ENCODE measurements at places on chromosomes 11 and 22.

- H3K4me1 ChIP-seq = peaks cover 94% of the 10 kb centered on the region
- DNase-seq = no peak
- H3K4me3 ChIP-seq = peak overlapping the region; percentile 36
Observed at GRCh38 chr11:114131461-114131864, 72.0 kb downstream of the ZBTB16 start.

DNA sequence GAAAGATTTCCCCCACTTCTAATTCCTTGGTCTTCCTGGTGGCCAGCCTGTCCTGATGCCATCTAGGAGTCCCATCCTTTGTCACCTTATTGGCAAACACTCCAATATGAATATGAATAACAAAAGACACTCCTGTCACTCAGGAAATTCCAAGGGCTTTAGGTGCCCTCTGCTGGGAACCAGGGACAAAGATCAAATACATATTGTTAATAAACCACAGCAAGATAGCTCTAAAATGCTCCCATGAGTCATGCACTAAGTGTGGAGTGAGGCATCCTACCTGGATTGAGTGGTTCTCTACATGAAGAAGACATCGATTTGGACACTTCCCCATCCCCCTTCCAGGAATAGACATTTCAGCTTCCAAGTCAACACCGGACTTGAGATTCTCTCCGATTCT, 823.6 kb downstream of the TBC1D22A start:
- no peak overlapping the region for H3K27ac ChIP-seq
- no peak overlapping the region for H3K4me3 ChIP-seq
- H3K36me3 ChIP-seq = no peaks in the 10 kb centered on the region
- H3K4me1 ChIP-seq = no peaks in the 10 kb centered on the region
- H3K27me3 ChIP-seq = no peaks in the 10 kb centered on the region

DNA sequence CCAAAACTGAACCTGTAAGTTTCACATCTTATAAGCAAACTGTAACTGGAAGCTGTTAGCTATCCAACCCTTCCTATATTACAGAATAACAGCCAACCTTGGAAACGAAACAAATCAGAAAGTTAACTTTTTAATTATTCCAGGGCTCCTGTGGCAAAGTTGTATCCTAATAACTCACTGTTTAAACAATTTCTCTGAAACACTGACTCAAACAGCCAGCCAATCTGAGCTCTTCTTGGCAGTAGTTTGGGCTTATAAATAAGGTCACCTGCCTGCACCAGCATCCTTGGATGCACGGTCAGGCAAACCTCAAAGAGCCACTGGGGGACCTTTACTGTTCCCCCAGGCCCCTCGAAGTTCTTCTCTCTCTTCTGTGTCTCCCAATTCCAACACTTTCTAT, 5.0 kb downstream of the CELSR1 start:
- no peaks in the 10 kb centered on the region for H3K27me3 ChIP-seq
- H3K36me3 ChIP-seq = no peaks in the 10 kb centered on the region
- H3K4me1 ChIP-seq = no peaks in the 10 kb centered on the region
- no peak overlapping the region for H3K4me3 ChIP-seq
- H3K27ac ChIP-seq = no peak overlapping the region
- no peak for DNase-seq

GRCh38 chr11:64246871-64247728, at the start of gene PPP1R14B:
PPP1R14B (minus strand) TSS chr11:64246943; CDS start chr11:64246673, 270 bp downstream.
- peak within 1 kb of the TSS; percentile 79 for H3K4me3 ChIP-seq
- no peak for DNase-seq
- peak within 1 kb of the TSS; percentile 80 for H3K27ac ChIP-seq
- peaks cover 13% of the 10 kb centered on the region for H3K36me3 ChIP-seq

- no peak overlapping the region for H3K4me3 ChIP-seq
- H3K27me3 ChIP-seq = no peaks in the 10 kb centered on the region
- no peaks in the 10 kb centered on the region for H3K36me3 ChIP-seq
- no peaks in the 10 kb centered on the region for H3K4me1 ChIP-seq
- DNase-seq = no peak
Observed at GRCh38 chr11:7473717-7474116, 11.6 kb upstream of the OLFML1 start.

GRCh38 chr11:86800076-86800959, at the start of gene PRSS23:
PRSS23 (plus strand) TSS chr11:86800542; CDS start chr11:86807644, 7,102 bp downstream.
- no peaks in the 10 kb centered on the region for H3K4me1 ChIP-seq
- no peaks in the 10 kb centered on the region for H3K27me3 ChIP-seq
- H3K27ac ChIP-seq = peak within 1 kb of the TSS; percentile 76
- DNase-seq = peak; percentile 82

- no peaks in the 10 kb centered on the region for H3K4me1 ChIP-seq
- no peaks in the 10 kb centered on the region for H3K27me3 ChIP-seq
- no peak overlapping the region for H3K27ac ChIP-seq
- no peaks in the 10 kb centered on the region for H3K36me3 ChIP-seq
Observed at GRCh38 chr11:29119707-29120618, 896.9 kb downstream of the KCNA4 start.

- H3K36me3 ChIP-seq = no peaks in the 10 kb centered on the region
- no peaks in the 10 kb centered on the region for H3K27me3 ChIP-seq
- H3K4me3 ChIP-seq = no peak overlapping the region
- no peaks in the 10 kb centered on the region for H3K4me1 ChIP-seq
Observed at GRCh38 chr11:99117603-99118002, 96.9 kb downstream of the CNTN5 start.

DNA sequence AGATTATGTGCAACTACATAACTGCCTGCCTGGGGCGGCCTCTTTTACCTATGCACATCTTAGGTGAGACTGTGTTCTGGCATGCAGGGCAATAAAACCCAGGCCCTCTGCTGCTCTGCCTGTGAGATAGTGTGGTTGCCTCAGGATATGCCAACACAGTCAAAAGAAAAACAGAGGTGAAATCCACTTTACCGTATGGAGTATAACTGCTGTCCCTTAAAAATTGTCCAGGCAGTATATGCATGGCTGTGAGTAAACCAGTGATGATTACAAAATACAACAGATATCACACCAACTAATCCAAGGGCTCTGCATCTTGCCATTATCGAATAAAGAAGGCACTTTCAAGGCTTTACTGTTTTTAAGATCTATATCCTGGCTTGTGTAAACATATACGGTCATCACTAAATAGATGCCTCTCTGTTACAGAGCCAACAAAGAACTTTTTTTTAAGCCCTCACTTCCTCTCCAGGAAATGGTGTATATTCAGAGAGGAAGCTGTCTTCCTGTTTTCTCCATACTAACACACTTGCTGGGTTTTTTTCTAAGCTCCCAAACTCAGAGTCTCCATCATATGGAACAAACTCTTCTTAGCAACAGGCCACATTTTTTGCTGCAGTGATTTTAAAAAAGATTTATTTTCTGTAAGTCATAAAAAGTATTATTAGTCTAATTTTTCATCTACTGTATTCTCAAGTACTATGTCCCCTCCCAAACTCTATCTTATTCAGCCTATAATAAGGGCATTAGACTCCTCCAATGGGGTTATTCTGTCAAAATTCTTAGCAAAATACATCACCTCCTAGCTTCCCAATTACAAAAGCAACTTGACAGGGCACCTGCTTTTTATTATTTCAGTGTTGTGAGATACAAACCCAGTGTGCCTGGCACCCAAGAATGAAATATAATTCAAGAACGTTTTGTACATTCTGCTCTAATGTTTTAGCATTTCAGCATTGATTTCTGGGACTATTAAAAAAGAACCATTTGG, 135.2 kb downstream of the MAML2 start:
- peaks cover 30% of the 10 kb centered on the region for H3K4me1 ChIP-seq
- DNase-seq = no peak
- H3K27ac ChIP-seq = no peak overlapping the region
- no peaks in the 10 kb centered on the region for H3K36me3 ChIP-seq
- no peak overlapping the region for H3K4me3 ChIP-seq

- DNase-seq = no peak
- no peaks in the 10 kb centered on the region for H3K27me3 ChIP-seq
- H3K36me3 ChIP-seq = no peaks in the 10 kb centered on the region
- no peaks in the 10 kb centered on the region for H3K4me1 ChIP-seq
- H3K4me3 ChIP-seq = no peak overlapping the region
- no peak overlapping the region for H3K27ac ChIP-seq
Observed at GRCh38 chr11:134063991-134064747, 4.7 kb upstream of the JAM3 start.

GRCh38 chr11:68118706-68119448, 2.3 kb downstream of the CHKA start:
- peaks cover 2% of the 10 kb centered on the region for H3K4me1 ChIP-seq
- peak overlapping the region; percentile 21 for H3K27ac ChIP-seq
- no peaks in the 10 kb centered on the region for H3K36me3 ChIP-seq
- no peak for DNase-seq
- H3K4me3 ChIP-seq = peak overlapping the region; percentile 83

DNA sequence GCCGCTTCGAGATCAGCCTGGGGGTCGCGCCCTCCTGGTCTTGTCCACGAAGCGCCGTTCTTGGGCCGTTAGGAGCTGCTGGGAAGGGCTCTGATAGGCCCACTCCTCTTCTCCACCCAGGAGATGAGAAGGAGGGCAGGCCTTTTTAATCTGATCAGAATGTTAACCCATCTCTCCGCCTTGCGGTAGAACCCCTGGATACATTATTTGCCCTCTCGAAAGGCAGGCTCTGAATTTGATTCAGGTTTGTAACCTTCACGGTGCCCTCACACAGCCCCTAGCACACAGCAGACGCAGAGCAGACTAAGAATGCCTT, at the start of gene CCDC83:
CCDC83 (plus strand) TSS at position 43 of the 316 bp plus-strand sequence. CDS start 9,741 bp downstream, outside the sequence.
- no peaks in the 10 kb centered on the region for H3K36me3 ChIP-seq
- no peak for DNase-seq
- peak within 1 kb of the TSS; percentile 77 for H3K4me3 ChIP-seq
- H3K27me3 ChIP-seq = no peaks in the 10 kb centered on the region
- no peaks in the 10 kb centered on the region for H3K4me1 ChIP-seq

DNA sequence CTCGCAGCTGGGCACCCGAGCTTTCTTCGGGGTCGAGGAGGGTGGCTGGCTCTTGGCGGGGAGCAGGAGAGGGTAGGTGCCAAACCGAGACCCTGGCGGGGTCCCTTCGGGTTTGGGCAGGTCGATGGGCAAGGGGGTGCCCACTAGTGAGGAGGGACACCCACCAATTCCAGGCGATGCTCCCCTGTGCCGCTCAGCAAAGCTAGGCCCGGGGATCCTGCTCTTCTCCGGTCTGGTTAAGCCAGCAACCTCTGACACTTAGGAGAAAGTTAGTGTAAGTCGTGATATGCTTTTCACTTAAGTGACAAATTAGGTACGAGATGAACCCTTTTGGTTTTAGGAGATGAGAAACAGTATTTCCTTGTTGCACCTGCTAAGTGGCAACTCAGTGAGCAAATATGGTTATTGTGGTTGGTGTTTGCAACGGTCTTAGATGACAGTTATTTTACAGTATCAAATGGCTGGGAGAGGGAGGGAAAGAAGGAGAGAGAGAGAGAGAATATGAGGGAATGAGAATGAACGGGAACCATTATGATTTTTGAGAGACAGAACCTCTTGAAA, 565 bp downstream of the NUCB2 start:
- peak overlapping the region; percentile 78 for H3K4me3 ChIP-seq
- no peaks in the 10 kb centered on the region for H3K36me3 ChIP-seq
- peak overlapping the region; percentile 92 for H3K27ac ChIP-seq

- peaks cover 26% of the 10 kb centered on the region for H3K4me1 ChIP-seq
- H3K4me3 ChIP-seq = no peak overlapping the region
- H3K36me3 ChIP-seq = peaks cover 9% of the 10 kb centered on the region
- H3K27ac ChIP-seq = peak overlapping the region; percentile 90
Observed at GRCh38 chr22:23305321-23305910, 125.1 kb downstream of the BCR start.

DNA sequence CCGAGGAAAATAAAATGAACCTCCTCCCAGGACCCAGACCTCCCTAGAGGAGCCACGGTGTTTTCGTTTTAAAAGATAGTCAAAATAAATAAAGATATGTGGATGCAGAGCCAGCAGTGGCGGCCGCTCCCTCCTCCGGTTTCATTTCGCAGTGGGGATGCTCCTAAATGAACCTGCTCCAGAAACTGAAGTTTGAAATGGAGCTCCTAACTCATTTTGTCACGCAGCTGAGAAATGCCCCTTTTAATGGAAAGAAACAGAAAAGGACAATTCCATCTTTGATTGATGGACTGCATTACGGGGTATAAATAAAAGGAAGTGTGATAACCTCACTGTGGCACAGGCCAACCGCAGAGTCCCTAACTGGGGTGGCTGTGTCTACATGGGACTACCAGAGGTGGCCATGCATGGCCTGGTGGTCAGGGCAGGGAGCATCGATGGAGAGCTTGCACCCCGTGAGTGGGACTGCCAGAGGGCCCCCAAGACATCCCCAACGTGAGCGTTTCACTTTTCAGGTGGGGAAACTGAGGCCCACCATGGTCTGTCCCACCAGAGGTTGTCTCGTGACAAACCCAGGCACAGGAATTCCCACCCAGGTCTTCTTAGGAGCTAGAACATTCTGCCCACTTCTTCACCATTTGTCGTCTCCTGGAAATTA, 426.6 kb downstream of the BRD1 start:
- DNase-seq = no peak
- no peaks in the 10 kb centered on the region for H3K36me3 ChIP-seq

- H3K27ac ChIP-seq = peak overlapping the region; percentile 88
- H3K27me3 ChIP-seq = no peaks in the 10 kb centered on the region
- DNase-seq = peak; percentile 88
Observed at GRCh38 chr11:114257621-114258558, 38.3 kb upstream of the NNMT start.

- H3K4me3 ChIP-seq = no peak overlapping the region
- no peak for DNase-seq
- H3K27me3 ChIP-seq = no peaks in the 10 kb centered on the region
- no peak overlapping the region for H3K27ac ChIP-seq
- H3K36me3 ChIP-seq = peaks cover 98% of the 10 kb centered on the region
Observed at GRCh38 chr11:70415191-70415590, 16.9 kb downstream of the CTTN start.

DNA sequence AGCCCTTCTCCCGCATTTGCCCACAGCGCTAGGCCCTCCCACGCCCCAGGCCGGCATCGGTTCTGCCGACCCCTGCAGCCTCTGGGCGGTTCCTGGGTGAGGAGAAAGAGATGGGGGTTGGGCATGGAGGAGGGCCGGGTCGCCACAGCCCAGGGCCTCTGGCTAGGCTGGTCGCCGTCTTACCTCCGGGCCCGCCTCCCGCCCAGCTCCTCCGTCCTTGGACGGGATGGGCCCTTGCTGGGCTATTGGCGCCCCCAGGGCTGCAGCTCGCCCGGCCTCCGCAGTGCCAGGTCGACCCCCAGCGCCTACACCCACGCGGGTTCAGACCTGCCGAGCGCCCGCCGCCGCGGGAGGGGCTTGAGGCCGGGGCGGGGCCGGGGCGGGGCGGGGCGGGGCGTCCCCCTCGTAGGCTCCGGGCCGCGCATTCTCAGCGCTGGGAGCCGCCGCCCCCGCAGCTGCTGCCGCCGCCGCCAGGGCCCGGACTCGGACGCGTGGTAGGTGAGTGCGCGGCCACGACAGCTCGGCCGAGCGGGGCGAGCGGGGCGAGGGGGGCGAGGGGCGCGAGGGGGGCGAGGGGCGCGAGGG, at the start of gene CD151:
CD151 (plus strand) TSS at position 424 of the 585 bp plus-strand sequence. CDS start 3,118 bp downstream, outside the sequence.
- peak within 1 kb of the TSS; percentile 95 for H3K27ac ChIP-seq
- H3K27me3 ChIP-seq = no peaks in the 10 kb centered on the region
- peak within 1 kb of the TSS; percentile 67 for H3K4me3 ChIP-seq
- DNase-seq = no peak
- peaks cover 19% of the 10 kb centered on the region for H3K36me3 ChIP-seq

- no peak overlapping the region for H3K4me3 ChIP-seq
- H3K4me1 ChIP-seq = no peaks in the 10 kb centered on the region
- H3K36me3 ChIP-seq = peaks cover 4% of the 10 kb centered on the region
Observed at GRCh38 chr11:17887779-17888178, 125.1 kb downstream of the SERGEF start.

GRCh38 chr11:19766810-19767209, 54.2 kb downstream of the NAV2 start:
- DNase-seq = no peak
- H3K27ac ChIP-seq = no peak overlapping the region
- H3K4me3 ChIP-seq = no peak overlapping the region
- peaks cover 6% of the 10 kb centered on the region for H3K36me3 ChIP-seq
- no peaks in the 10 kb centered on the region for H3K27me3 ChIP-seq

All from ascending aorta (tissue), 2 donors.